ENCODE measurements at places on chromosomes 6 and 20.

DNA sequence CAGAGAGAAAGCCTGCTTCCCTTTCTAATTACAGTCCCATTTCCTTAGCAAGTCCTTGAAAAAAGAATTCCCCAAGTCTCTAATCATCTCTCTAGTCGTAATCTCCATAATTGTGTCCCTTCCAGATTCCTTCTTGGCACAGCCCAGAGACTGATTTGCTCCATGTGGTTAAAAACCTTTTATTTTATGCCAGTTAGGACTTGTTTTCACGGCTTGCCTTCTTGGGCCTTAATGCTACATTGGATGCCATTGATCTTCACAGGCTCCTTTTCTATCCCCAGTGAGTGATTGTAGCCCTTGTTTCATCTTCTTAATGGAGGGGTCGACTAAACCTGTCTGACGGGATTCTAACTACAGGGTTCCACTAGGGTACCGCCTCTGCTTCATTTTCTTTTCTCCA lies 650.6 kb upstream of the ARID1B start:
- DNase-seq = no peak

GRCh38 chr6:30915591-30915946 lies 1.5 kb downstream of the VARS2 start:
- no peak for DNase-seq

GRCh38 chr6:6863970-6864639 lies 243.7 kb upstream of the RREB1 start:
- no peak for DNase-seq

DNA sequence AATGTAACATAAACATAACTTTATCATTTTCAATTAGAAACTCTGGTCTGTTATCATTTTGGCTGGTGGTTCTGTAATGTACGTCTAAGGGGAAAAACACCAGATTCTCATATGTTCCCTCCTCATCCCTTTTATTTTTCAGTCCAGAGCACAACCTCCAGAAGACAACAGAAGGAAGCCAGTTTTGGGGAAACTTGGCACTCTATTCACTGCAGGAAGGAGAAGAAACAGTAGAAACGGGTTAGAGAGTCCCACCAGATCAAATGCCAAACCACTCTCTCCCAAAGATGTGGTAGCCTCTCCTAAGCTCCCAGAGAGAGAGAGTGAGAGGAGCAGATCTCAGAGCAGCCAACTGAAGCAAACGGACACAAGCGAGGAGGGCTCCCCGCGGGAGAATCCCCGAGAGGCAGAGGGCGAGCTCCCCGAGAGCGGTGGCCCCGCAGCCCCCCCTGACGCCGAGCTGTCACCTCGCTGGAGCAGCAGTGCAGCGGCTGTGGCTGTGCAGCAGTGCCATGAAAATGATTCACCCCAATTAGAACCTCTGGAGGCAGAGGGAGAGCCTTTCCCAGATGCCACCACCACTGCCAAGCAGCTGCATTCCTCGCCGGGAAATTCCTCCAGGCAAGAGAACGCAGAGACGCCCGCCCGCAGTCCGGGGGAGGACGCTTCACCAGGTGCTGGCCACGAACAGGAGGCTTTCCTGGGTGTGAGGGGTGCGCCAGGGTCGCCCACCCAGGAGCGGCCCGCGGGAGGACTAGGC lies 117.8 kb downstream of the RTN4IP1 start:
- DNase-seq = peak; percentile 32

- no peak for DNase-seq
These were observed 89.4 kb upstream of the PAK5 start for GRCh38 chr20:9928281-9928737.

DNA sequence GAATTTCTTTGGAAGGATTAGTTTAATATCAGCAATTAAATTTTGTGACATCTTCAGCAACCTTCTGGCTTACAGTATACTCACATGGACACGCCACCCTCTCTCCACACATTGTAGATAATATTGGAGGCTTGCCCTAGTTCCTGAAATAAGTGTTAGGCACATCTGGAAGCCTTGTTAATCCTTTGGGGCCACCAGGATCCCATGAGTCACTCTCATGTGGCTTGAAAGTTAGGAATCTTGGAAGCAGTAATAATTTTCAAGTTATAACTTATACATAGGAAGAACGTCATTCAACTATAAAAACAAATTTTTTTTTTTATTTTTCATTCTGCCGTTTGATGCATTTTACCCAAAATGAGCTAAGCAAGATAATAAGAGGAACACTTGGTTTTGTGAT lies 20.5 kb downstream of the LAMA4 start:
- DNase-seq = no peak

- DNase-seq = no peak
These were observed 27.2 kb upstream of the CNKSR3 start for GRCh38 chr6:154537511-154538325.

- DNase-seq = peak; percentile 50
These were observed 21.5 kb downstream of the OR2B2 start for GRCh38 chr6:27890445-27891319.

GRCh38 chr6:119541132-119541905 lies 191.8 kb upstream of the MAN1A1 start:
- DNase-seq = no peak

DNA sequence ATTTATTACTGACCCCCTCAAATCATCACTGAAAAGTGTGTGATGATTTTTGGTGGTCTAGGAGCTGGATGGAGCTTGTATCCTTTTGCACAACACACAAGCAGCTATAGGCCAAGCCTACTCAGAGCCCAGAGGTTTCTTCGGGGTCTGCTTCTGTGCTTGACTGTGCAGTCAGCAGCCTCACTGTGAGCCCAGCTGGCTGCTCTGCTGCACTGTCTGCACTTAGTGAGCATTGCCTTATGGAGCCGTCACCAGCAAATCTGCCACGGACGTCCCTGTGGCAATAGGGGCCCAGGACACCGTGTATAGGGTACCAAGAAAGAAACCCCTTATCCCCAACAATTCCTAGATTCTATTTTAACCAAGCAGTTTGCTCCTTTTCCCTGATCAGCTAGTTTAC lies 38.6 kb upstream of the GMPR start:
- no peak for DNase-seq

GRCh38 chr6:133880896-133881295 lies 8.0 kb upstream of the TCF21 start:
- DNase-seq = no peak

DNA sequence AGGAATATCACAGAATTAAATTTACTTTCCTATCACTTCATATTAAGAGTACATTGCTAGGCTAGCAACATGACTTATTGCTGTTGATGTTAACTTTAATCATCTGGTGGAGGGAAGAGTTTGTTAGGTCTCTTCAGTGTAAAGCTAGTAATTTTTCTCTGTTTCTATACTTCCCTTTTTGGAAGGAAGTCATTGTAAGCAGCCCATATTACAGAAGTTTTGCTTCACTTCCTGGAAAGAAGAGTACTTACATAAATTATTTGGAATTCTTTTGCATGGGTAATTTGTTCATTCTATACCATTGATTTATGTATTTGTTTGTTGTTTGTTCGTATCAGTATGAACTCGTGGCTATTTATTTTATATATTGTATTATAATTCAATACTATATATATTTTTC lies 405.2 kb downstream of the RFPL4B start:
- DNase-seq = no peak

GRCh38 chr6:3841711-3842565 lies 7.2 kb upstream of the FAM50B start:
- no peak for DNase-seq

- DNase-seq = no peak
These were observed 31.3 kb upstream of the AFDN start for GRCh38 chr6:167795321-167795811.

DNA sequence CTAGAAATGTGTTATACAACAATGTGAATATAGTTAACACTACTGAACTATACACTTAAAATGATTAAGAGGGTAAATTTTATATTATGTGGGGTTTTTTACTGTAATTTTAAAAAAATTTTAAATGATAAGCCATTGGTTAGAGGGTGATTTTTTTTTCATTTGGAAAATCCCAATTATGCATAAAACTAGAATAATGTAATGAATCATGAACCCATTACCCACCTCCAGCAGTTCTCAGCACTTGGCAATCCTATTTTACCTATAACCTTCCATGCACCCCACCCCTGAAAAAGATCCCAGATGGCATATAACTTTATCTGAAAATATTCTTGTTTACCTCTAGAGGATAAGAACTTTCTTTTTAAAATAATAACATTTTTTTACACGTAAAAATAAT lies 13.7 kb downstream of the KIF3B start:
- no peak for DNase-seq

DNA sequence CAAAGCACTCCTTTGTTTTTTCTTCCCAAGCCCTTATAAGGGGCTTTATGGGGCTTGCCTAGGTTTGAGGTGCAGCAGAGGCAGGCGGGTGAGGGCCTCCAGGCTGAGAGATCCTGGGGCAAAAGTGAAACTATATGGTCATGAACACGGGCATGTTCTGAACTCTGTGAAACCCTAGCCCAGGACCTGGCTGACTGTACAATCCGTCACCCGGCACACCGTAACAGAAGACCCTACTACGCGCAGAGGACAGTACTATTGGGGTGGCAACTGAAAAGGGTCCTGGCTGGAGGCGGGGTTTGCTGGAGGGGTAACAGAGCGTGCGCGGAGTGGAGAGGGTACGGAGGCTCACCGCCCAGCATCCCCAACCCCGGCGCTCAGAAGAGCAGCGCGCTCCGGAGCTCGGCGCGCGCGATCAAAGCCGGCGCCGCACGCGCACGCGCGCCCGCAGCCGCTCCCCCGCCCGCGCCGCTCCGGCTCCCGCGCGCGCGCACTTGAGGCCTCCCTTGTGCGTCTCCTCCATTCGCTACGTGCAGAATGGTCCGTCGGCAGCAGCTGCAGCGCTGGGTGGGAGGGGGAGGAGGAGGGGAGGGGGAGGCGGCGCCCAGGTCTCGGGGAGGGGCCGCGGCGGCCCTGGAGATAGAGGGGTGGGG lies 54.2 kb downstream of the MRPL14 start:
- peak; percentile 61 for DNase-seq

- DNase-seq = no peak
These were observed 160.8 kb downstream of the PDE7B start for GRCh38 chr6:136012198-136012887.

DNA sequence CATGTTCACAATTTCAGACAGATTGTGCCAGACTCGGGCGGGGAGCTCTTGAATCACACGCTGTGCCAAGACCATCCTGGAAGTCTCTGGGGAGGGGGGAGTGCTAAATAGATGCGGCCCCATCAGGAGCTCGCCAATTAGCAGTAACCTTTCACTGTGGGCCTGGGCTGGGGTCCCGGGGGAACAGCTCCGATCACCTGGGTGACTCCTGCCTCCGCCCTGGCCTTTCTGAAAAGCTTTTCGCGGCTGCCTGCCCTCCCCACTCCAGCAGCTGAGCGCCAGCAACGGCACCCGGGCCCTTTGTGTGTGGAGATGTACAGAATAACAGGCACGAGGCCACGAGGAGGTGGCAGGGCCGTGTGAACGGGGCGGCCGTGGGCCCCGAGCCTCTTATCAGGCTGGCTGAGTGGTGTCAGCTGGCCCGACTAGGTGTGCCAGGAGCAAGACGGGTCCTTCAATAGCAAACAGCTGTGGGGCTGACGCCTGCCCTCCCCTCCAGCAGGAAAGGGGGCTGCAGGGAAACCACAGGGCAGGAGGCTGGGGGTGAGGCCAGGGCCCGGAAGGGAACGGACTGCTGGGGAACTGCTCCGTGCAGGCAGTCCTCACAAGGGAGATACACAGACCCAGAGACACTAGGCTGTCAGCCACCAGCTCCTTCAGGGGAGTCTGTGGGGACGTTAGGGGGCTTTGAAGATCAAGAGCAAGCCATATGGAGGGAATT lies 56.8 kb downstream of the NOL4L start:
- no peak for DNase-seq

GRCh38 chr6:169075211-169075914 lies 178.3 kb downstream of the THBS2 start:
- no peak for DNase-seq

- no peak for DNase-seq
These were observed 65.9 kb downstream of the BCAS1 start for GRCh38 chr20:54004445-54004844.

DNA sequence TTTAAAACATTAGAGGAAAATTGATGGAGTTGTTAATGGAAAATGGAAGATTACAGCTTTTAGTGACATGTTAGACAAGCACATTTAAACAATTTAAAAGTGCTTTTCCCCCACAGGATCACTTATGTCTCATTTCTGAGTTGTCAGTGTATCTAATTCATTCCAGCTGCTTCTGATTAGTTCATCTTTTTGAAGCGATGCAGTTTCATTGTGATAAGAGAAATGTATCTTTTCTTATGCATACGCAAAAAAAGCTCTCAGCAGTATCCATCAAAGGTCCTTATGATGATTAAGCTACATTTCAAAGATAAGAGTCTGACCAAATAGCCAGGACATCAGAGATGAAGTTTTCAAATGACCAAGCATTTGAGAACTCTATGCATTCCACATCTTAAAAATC lies 572.6 kb upstream of the SYNCRIP start:
- DNase-seq = no peak

DNA sequence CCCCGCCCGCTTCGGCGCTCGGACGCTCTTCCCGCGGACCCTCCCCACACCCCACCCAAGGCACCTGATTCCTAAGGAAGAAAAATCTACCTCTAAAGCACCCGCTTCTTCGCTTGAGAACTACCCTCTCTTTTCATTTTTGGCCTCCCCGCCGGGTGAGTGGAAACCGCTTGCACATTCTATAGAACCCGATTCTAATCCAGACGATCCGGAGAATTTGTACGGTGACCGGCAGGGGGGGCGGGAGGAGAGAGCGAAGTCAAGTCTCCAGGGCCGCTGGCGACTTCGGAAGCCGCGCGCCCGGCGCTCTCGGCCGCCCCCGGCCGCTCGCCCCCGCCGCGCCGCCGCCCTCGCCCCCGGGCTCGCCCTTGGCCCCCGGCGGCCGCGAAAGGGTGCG lies at the start of gene RBM24:
Gene RBM24, plus strand, starts transcription at position 262 of the 397 bp plus-strand sequence. CDS start 221 bp downstream, outside the sequence.
- peak; percentile 11 for DNase-seq

GRCh38 chr6:148192310-148192709 lies 150.3 kb upstream of the SASH1 start:
- no peak for DNase-seq

- no peak for DNase-seq
These were observed 9.5 kb upstream of the ATRN start for GRCh38 chr20:3461211-3461771.

- no peak for DNase-seq
These were observed 1.6 kb upstream of the KCNK15 start for GRCh38 chr20:44743916-44744655.

DNA sequence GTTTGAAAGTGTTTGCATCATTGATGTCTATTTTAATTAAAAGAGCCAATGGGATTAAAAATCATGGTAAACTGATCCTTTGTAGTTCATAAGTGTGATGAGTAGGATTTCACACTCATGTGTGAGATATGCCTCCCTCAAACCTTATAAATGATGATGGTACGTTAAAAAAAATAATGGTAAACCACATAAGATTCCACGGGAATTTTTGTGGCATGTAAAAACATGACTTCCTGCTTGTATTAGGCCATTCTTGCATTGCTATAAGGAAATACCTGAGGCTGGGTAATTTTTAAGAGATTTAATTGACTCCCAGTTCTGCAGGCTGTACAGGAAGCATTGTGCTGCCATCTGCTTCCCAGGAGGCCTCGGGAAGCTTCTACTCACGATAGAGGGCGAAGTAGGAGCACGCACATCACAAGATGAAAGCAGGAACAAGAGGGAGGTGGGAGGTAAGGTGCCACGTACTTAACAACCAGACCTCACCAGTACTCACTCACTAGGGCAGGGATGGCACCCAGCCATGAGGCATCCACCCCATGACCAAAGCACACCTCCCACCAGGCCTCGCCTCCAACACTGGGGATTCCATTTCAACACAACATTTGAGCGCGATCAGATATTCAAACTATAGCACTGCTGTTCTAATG lies 187.6 kb upstream of the QKI start:
- DNase-seq = no peak

All from activated T-helper 9 cell treated with anti-CD3 and anti-CD28 coated beads, Interleukin-2, amount 50 U/mL, for 16 hours (primary cell).